Umbilical cord (tissue), 2 donors: ENCODE measurements at places on chromosomes 7 and 10.
A peak's percentile ranks its signal among the peaks of the same experiment; 100 is the strongest.

DNA sequence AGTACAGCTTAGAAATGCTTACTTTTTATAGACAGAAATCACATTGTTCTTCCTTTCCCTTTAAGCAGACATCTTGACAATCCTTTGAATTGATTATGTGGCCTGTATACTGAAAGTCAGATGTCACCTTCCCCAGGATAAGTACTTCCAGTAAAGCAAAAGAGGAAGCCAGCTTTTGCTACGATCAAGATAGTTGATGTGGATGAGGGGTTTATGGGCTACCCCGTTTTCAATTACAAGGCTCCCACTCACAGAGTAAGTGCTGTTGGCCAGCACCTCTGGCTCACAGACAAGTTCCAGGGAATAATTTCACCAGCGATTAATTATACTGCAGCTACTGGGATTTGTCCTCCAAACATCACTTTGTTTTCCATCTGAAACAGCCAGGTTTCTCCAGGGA, 95.1 kb upstream of the SAMD8 start:
- no peak for DNase-seq

DNA sequence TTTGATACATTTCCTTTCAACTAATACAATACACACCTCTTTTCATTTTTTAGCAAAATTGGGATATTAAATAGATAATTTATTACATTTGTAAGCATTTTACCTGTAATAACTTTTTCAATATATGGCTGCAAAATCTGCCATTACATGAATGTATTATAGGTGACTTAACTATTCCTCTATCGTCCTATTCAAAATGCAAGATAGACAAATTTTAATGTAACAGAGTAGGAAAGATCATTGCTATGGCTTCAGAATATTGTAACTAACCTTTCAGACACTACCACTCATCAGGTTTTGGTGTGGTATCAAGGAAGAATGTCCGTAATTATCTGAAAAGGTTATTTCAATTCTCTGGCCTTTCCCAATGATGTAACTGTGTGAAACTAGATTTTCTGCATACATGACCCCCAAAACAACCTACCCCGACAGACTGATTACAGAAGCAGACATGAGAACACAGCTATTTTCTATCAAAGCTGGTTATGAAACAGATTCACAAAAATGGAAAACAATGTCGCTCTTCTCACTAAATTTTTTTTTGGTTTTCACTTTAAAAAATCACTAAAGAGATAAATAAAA, 211.2 kb downstream of the FAM107B start:
- no peak for DNase-seq

DNA sequence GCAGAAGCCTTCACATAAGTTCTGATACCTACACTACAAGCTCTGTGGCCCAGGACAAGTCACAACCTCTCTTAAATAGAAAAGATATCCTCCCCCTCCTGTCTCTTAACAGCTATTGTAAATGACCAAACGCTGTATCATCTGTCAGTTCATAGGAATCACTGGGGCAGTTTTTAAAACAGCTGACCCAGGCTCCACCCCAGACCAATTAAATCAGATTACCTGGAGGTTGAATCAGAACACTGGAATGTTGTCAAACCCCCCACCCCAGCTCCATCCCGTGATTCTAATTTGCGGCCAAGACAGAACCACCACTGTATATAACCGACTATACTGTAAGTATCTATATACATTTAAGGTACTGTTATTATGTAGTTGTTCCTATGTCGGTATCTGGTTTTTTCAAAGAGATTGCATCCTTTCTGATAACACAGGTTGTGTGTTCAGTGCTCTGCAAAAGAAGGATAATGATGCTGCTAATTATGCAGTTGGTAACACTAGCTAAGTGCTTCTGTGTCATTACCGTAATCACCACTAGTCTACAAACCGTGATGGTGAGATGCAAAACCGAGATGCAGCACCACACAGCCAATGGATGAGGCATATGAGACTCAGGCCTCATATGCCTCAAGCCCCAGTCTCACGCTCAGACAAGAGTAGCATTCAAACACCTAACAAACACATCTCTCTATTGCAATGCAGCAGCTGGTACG, 47.4 kb downstream of the TNS3 start:
- no peak for DNase-seq

- no peak for DNase-seq
Observed at GRCh38 chr7:121572615-121573014, 176.5 kb upstream of the FAM3C start.

GRCh38 chr10:110042181-110042580, 34.4 kb downstream of the ADD3 start:
- DNase-seq: no peak

DNA sequence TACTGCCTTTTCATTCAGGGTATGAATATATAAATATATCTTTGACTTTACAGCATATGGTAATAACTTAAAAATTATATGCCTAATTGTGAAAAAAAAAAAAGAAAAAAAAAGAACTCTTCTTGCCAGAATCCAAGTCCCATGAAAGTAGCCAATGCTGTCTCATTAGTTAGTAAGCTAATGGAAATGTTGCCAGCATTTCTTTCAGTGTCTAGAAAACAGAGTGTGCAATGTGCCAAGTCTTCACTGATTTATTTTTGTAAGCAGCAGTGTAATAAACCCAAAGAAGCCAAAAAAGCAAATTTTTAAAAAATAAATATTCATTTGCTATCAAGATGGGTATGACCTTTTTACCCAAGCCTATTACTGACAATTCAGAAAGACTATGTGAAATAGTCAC, 31.1 kb upstream of the LRRN3 start:
- DNase-seq: no peak

- DNase-seq: no peak
Observed at GRCh38 chr10:20492447-20492846, 404.7 kb downstream of the NEBL start.

GRCh38 chr10:110547139-110547761, 20.2 kb upstream of the SMC3 start:
- DNase-seq: peak; percentile 75

DNA sequence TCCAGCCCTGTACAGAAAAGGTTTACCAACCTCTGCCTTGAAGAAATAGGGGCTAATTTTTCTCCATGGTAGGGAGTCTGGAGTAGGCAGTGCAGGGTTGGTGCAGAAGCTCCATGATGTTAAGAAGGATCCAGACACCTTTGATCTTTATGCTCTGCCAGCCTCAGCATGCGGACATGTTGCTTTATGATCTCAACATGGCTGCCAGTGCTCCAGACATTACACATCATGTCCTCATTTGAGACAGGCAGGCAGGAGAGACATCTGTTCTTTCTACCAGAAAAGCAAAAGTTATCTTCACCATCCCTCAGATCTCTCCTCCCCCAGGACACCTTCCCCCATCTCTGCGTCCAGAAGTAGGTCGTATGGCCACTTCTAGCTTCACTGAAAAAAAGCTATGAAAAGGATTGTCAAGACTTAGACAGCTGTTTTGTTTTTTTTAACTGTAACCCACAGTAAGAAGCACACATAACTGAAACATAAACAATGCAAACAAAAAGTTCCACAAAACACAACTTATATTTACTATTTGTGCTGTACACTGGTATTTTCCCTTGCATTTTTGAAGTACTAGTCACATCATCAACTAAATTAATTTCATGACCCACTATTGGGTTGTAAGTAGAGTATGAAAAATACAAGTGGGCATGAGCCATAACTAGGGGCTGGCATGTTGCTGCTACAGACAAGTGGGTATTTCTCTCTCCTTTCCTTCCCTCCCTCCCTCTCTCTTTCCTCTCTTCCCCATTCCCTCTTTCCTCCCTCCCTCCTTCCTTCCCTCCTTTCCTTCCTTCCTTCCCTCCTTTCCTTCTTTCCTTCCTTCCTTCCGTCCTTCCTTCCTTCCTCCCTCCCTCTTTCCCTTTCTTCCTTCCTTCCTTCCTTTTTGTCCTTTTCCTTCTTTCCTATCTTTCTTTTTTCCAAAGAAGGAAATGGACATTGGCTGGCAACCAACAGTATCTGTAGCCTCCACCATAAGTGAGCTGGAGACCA, 2.6 kb upstream of the RASSF4 start:
- DNase-seq: no peak

- peak; percentile 77 for DNase-seq
Observed at GRCh38 chr10:6201516-6201975, 1.2 kb upstream of the PFKFB3 start.

- DNase-seq: no peak
Observed at GRCh38 chr7:99012722-99013121, 131.2 kb downstream of the SMURF1 start.

- DNase-seq: no peak
Observed at GRCh38 chr10:132100091-132100481, 34.3 kb downstream of the JAKMIP3 start.

DNA sequence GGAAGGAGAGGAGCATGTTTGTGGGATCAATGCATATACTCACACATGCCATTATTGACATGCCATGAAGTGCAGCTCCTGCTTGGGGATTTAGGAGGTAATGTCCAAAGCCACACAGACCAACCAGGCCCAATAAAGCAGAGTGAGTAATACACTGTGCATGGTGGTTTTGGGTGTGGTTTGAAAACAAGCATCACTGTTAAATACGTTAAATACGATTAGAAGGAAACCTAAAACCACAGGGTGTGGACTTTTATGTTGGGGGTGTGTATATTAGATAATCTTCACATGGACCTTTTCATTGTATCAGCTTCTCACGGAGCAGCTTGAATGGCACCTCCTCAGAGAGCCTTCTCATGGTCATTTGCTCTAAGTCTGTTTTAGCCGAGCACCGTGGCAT, 10.4 kb upstream of the EIF3A start:
- peak; percentile 79 for DNase-seq

DNA sequence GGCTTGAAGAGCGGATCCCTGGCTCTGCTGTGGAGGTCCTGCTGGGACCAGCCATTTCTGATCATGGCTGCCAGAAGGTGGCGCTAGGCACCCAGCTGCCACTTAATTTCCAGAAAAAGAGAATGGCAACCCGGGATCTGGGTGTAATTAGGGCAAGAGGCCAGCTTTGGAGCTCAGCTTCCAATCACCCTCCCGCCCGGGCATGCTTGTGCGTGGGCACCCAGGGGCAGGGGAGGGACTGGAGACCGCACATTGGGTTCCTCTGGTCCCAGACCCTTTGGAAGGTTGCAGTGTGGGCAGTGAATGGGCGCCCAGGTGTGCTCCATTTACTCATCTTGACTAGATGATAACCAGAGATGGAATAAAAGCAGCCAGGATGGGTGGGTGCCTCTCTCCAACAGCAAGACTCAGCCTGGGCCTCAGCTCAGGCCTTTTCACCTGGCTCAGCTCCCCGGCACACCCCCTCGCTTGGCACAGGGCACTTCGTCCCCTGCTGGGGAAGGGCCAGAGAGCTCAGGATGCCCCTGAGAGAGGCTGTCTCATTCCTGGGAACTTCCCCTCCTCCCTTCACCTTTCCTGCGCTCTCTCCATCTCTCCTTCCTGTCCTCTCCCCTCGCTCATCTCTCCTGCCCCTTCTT, 14.7 kb downstream of the FAM241B start:
- peak; percentile 69 for DNase-seq

- no peak for DNase-seq
Observed at GRCh38 chr7:91945476-91945875, 4.8 kb downstream of the AKAP9 start.

DNA sequence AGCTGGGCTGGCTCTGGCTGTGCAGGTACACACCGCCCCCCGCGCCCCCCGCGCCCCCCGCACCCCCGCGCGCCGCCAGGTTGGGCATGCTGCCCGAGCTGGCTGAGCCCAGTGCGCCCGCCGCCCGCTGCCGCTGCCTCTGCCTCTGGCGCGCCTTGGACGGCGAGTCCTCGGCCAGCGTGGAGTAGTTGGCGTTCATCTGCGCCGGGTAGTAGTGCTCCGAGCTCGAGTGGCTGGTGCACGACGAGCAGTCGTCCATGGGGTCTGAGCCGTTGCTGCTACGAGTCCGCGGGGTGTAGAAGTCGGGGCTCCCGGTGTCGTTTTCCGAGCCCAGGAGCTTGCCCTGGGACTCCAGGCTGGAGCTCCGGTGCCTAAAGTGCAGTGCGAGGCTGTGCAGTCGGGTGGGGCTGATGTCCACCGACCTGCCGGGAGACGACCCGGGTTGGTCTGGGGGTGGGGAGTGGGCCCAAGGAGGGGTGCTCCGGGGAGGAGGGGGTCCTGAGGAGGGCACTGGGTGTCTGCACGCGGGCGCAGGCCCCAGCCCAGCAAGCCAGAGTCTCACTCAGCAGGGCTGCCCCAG, 70.4 kb downstream of the PRPF18 start:
- no peak for DNase-seq

DNA sequence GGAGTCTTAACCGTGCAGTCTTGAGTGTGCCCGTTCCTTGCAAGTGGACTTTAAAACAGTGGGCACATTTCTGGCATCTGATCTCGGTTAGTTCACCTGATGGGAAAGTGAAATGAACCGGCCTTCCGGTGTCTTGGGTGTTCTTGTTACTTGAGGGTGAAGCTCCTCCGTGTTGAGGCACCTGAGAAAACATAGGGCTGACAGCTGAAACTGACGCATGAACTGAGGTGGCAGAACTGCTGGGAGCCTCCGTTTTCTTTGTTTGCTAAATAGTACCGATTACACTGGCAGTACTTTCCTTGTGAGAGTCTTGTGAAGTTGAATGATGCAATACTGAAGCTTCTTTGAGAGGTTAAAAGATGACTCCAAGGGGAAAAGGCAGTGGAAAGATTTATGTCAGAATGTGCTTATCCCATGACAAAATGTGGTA, 62.8 kb upstream of the SAMD8 start:
- no peak for DNase-seq

GRCh38 chr7:142626420-142627035, 122.7 kb upstream of the PRSS1 start:
- DNase-seq: no peak

DNA sequence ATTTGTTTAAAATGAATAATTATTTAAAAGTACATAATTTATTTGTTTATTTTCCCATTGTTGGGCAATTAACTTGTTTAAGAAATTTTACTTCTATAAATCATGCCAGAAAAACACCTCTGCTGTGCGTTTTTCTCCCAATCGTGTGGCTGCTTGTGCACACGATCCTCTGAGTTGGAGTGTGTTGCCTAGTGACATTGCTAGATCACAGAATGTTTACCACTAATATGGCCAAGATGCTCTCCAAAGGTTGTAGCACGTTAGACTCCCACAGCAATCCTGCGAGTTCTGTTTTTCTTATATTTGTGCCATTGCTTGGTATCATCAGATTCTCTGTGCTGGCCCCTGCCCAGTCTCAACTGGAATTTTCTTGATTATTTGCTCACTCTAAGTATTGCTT, 207.1 kb upstream of the ADCY1 start:
- no peak for DNase-seq

DNA sequence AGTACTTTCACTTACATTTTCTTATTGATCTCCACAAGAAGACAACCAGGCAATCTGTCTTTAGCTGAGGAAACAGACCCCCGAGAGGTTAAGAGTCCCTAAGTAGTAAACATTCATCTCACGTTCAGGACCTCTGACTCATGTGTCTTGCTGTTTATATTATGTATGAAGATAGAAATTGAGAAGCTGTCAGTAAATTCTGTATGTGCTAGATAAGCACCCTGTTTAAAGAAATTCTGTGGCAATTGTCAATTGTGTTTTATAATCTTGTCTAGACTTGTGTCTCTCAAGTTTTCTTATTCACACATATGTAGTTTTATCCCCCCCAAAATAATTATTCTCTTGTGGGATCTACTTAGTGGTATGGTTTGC, 14.5 kb downstream of the ADK start:
- DNase-seq: no peak
